Motor neuron (in vitro differentiated cells): ENCODE measurements at places on chromosomes 7 and 10.

- peak; percentile 97 for ATAC-seq
Measured at GRCh38 chr10:3197348-3198003, 24.9 kb upstream of the PITRM1 start.

DNA sequence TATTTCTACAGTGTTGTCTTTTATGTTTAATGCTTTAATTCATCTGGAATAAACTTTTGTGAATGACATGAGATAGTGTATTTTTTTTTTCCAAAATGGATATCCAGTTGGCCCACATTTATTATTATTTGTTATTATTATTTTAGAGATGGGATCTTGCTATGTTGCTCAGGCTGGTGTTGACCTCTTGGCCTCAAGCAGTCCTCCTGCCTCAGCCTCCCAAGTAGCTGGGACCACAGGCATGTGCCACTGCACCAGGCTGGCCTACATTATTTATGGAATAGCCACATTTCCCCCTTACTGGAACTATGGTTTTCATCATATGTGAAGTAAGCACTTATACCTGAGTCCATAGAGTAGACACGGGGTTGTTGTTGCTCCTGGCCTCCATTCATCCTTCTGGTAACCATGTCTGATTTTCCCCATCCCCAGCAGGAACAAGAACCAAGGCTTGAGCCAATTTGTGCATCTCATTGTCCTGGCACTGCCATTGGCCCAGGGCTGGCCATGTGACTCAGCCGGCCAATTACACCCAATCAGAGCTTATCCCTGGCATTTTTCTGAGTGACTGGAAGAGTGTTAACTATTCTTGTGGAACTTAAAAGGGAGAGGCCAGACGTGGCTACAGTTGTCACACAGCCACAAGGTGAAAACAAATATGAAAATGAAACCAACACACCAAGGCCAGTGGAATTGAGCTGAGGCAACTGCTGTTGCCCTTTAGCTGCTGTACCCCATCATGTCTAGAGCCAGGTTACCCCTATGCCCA lies 23.1 kb downstream of the PRF1 start:
- ATAC-seq: no peak

DNA sequence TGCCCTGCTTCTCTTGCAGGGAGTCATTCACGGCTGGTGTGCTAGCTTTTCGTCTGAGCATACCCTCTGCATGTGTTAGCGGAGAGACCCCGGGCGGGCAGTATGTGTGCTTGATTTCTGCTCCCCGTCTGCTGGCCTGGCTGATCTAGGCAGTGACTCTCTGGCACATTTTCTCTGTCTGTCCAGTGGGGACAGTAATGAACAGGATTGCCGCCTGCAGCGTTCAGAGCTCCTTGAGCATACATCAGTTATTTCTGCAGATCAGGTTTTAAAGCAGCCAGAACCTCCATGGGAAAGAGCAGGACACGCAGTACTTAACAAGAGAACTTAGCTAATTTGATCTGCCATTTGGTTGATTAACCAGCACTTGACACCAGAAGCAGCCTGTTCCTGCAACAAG lies 242.5 kb downstream of the CELF2 start:
- ATAC-seq: no peak

- no peak for ATAC-seq
Measured at GRCh38 chr10:49106451-49106850, 8.9 kb downstream of the VSTM4 start.

GRCh38 chr10:89632824-89633223 lies 12.2 kb downstream of the PANK1 start:
- ATAC-seq: no peak
